Cortex of kidney (tissue), 1 donor: ENCODE measurements at places on chromosomes 6 and 20.

GRCh38 chr20:1945134-1945618, 48.7 kb downstream of the PDYN start:
- no peak for DNase-seq

GRCh38 chr6:20620043-20620442, 85.8 kb downstream of the CDKAL1 start:
- DNase-seq: no peak

- DNase-seq: no peak
Measured at GRCh38 chr6:117550618-117551242, 51.6 kb downstream of the GOPC start.

DNA sequence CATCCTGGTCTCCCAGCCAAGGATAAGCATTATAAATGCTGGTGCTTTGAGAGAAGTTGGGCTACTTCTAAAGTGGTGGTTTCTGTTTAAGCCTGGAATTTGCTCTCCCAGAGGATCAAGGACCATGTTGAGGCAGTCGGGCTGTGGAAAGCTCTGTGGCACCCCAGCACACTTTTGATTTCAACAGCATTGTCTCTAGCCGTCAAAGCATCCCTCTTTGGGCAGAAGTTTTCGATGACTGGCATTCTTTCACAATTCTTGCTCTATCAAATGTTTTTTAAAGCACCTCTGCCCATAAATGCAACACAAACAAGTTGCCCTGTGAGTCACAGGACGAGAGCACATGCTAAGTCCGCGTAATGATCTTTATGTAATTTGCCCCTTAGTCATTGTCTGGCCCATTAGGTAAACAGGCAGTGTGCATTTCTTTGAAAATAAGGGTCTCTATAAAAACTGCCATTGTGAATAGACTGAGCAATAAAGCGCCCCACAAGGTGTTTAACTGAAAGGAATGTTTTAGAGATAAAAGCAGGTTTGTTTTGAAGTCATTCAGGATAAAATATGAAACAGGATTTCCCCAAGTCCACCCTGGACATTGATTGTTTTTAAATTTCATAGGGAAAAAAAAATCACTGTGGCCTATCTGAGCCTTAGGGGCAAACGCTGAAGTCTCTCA, 44.7 kb upstream of the FOXQ1 start:
- no peak for DNase-seq

DNA sequence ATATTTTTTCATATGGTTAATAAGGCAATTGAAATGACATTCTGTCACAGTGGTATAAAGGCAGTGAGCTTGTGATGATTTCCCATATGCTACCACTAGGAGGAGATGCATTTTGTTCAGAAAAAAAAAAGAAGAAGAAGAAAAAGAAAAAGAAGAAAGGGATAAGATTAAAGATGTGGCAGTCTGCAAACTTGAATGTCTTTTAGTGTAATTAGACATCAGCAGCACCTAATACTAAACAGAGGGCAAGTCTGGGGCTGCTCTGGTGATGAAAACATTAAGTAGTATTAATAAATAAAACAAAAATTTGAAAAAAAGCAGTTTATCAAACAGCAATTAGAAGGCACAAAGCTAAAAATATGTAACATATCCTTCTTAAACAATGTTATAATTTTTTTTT, 95.4 kb upstream of the DEFB112 start:
- DNase-seq: no peak

DNA sequence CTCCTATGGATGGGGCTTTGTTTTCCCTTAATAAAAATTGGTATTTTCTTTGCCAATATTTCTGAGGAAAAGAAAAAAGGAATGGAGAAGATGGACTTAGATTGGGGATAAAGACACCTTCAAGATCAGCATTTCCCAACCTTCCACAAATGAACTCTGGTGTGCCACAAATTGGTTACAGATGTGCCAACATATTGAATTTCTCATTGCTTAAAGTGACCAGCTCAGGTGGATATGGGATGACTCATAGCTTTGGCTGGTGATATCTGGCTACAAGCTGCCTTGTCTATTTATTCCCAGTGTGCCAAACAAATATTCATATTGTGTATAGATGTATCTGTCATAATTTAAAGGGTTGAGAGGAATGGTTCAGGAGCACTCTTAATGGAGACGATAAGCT, 32.5 kb downstream of the THEMIS start:
- no peak for DNase-seq

DNA sequence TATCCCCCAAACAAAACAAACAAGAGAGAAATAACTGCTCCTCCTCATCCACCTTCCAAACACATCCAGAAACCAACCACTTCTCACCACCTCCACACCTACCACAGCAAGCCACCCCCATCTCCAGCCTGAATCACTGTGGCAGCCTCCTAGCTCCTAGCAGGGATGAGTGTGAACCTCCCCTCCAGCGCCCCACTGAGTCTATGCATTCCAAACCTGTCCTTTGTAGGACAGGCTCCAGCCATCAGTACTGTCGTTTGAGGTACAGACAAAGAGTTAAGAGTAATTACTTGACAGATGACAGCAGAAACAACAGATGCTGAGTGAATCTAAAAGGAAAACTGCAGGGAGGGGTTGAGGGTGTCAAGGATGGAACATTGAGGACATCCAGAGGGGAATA, 2.4 kb downstream of the METTL24 start:
- DNase-seq: no peak

GRCh38 chr6:106275692-106276091, 49.9 kb downstream of the ATG5 start:
- no peak for DNase-seq

DNA sequence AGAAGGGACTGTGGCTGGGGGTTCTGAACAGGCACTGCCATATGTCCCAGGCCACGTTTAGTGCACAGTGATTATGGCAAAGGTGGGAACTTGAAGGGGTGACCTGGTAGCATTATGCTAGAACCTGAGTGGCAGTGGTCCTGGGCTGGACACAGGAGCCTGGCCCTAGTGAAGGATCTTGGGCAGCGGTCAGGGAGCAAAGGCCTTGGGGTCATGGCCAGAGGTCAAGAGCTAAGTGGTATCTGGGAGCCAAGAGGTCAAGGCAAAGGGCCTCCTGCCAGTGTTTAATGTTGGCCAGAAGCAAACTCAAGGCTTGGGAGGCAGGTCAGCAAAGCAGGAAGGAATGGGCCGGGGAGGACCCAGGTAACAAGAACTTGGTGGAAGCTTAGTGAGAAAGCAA, 254.5 kb downstream of the CDH26 start:
- DNase-seq: no peak

GRCh38 chr6:10976571-10976970, 67.5 kb downstream of the ELOVL2 start:
- DNase-seq: no peak

- no peak for DNase-seq
Measured at GRCh38 chr20:55415567-55416142, 589.7 kb downstream of the CBLN4 start.

DNA sequence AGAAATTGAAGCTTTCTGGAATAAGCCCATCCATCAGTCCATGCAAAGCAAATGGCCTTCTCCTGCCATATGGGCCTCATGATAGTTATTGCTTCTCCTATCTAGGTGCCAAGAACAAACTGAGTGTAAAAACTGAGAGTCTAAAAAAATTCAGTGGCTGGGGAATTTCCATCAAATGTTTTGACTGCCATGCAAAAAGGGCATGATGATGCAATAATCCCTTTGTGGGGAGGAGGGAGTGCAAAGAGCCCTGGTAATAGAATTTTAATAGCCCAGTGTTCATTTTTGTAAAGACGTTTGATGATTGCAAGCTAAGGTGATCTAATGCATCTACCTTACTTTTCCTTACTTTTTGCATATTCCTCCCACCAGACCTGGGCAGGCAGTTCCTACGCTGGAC, 683.7 kb downstream of the EPM2A start:
- DNase-seq: no peak

DNA sequence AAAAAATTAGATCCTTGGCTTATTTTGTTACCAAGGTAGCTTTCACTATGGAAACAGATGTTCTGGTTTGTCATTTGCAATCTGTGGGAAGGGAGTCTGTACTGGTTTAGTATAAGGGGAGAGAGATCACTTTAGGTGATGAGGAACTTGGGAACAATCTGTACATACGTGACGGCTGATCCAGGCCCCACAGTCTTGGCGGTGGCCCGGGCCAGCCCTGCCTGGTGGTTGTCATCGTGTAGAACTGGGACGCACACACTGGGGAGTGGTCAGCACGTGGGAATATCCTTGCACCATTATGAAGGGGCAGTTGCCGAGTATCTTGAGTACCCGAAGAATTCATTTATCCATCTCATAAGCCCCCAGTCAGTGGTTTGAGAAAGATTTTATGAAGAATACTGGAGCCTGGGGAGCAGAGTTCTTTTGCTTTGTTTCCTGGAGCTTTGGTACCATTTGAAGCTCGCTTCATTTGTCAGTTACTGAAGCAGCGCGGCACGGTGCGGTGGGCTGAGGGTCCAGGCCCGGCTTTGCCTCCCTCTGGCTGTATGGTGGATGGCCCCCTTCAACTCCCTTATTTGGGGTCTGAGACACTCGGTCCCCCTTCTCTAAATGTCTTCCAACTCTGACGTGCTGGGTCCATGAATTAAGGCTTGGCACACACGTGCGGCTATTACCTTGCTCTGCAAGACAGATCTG, 22.8 kb upstream of the CLDN20 start:
- DNase-seq: no peak
